ENCODE measurements at places on chromosomes 13 and 19.
A peak's percentile ranks its signal among the peaks of the same experiment; 100 is the strongest.

- no peak for DNase-seq
Observed at GRCh38 chr19:16309643-16310042, 15.0 kb upstream of the KLF2 start.

- no peak for DNase-seq
Observed at GRCh38 chr19:16303755-16304154, 20.9 kb upstream of the KLF2 start.

DNA sequence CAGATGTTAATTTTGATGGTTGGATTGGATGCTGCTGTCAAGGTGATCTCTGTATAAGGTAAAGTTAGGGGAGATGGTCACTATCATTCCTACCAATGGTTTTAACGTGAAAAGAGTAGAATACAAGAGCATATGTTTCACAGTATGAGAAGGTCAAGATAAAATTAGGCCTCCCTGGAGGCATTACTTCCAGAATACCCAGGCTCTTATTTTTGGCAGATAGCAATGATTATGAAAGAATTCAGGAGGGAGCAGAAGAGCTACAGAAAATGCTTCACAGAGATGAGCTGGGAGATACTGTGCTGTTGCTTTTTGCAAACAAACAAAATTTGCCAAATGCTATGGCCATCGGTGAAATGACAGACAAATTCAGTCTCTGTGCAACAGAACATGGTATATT, 547.5 kb upstream of the SPRY2 start:
- DNase-seq: no peak

DNA sequence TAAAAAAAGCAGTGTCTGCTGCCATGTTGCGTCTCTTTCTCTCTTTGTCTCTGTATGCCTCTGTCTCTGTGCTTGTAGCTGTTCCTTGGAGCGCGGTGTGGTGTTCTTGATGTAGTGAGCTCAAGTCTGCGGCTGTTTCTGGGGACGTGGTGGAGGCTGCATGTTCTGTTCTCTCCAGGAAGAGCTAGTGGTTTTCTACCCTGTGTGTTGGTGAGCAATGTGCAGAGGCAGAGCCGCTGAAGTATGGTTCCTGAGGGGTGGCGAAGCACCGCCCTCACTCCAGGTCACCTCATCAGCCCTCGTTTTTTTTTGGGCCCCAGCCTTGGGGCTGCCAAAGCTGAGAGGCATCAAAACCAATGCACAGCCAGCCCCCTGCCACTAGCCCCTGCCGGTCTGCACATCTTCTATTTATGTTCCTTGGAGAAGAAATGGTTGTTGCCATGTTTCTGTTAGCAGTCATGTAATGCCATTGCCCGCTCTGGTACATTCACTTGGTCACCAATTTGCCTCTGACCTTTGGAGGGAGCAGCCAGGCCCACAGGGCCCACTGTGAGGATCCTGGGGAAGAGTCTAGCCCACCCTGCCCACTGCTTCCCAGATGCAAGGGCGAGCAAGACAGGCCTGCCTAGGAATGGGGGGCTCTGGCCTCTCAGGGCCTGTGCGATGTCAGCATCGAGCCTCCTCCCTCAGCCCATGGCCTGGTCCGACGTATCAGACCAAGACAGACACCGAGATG, 7.2 kb downstream of the HNRNPL start:
- no peak for DNase-seq

GRCh38 chr13:20801707-20802106, 27.9 kb upstream of the EEF1AKMT1 start:
- no peak for DNase-seq

GRCh38 chr13:76948149-76948548, at the start of gene ACOD1:
TSS of gene ACOD1 (plus strand) at chr13:76948511. CDS start at chr13:76948559, 48 bp downstream.
- no peak for DNase-seq

DNA sequence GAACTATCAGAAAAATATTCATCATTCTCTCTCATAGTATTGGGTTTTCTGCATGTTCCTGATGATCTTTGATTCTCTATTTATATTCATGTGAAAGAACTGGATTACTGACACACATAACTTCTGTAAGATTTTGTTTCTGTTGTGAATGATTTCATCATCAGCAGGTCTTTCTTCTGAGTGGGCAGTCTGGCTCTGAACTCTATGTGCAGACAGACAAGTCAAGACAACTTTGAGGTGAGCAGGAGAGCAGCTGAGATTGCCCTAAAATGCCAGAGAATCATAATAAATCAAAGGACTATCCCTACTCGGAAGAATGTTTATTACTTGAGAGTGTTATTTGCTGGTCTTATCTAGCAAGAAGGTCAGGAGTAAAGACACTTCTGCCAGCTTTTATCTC, 652.1 kb upstream of the GPC6 start:
- DNase-seq: no peak

GRCh38 chr13:99122171-99122570, 78.5 kb upstream of the UBAC2 start:
- no peak for DNase-seq

DNA sequence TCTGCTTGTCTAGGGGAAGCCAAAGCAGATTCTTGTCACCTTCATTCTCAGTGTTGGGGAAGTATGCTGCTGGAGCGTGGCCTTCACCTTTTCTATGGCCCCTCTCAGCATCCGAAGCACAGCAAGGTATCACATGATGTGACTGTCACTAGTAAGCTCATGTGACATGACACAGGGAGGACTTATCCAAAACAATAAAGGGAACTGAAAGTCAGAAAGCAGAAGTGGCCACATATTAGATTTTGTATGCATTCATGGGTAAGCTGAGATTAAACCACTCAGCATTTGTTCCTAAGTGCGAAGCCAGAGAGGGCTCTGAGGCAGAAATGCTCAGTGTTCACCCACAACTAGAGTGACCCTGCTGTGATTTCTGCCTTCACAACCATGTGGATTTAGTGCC, 72.8 kb upstream of the PCDH8 start:
- no peak for DNase-seq

GRCh38 chr13:93775027-93775426, 548.4 kb downstream of the GPC6 start:
- DNase-seq: no peak

- DNase-seq: no peak
Observed at GRCh38 chr19:5785423-5785822, 877 bp upstream of the PRR22 start.

- no peak for DNase-seq
Observed at GRCh38 chr13:35817642-35818607, 313.3 kb downstream of the DCLK1 start.

GRCh38 chr19:17341845-17342244, 4.5 kb downstream of the GTPBP3 start:
- DNase-seq: no peak

GRCh38 chr13:113792886-113793717, 34.1 kb downstream of the TMEM255B start:
- no peak for DNase-seq

GRCh38 chr19:55508120-55508519, 19.9 kb downstream of the SSC5D start:
- DNase-seq: peak; percentile 32

DNA sequence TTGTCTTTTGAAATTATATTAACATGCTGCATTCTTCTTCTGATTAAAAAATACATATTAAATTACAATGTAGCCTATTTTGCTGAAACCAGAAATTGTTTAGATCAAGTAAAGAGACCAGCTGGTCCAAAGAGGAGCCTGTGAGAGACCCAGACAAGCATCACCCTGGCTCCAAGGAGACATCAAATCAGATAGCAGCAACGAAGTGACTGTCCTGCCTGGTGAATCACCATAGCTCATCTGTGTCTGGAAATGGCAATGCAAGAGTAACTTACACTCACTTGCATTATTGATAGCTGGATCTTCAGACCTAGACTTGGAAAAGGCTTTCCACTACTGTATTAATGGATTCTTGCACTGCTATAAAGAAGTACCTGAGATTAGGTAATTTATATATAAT, 169.1 kb downstream of the KCTD12 start:
- DNase-seq: no peak

- DNase-seq: no peak
Observed at GRCh38 chr19:1068009-1069001, 1.3 kb downstream of the ARHGAP45 start.

DNA sequence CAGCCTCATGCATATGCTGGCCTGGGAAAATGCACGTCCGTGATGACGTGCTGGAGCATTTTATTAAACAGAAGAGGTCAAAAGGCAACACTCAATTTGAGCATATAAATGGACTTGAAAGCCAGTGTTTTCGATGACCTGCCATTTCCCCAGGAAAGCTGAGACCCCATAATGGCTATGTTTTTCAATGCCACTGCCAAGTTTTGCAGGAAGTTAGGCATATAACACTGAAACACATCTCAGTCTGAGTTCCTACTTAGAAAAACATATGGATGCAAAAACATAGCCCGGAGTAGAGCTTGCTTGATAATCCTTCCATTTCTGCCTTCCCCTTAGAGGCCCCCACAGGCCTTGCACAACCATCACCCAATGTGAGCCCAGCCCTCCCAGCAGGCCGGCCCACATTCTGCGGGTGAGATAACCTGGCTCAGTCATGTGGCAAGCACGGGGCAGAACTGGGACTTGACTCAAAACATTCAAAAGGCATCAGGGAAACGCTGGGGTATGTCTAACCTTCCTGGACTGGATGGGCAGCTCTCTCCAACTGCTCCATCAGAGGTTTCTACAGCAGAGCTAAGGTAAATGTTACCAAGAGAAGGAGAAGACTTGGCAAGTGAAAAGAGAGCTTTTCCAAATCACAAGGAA, 24.9 kb downstream of the EPS15L1 start:
- DNase-seq: no peak

- peak; percentile 64 for DNase-seq
Observed at GRCh38 chr19:53772943-53773342, 51.2 kb downstream of the NLRP12 start.

- DNase-seq: peak; percentile 44
Observed at GRCh38 chr13:100089465-100090032, 656 bp downstream of the PCCA start.

GRCh38 chr19:46890423-46891170, 29.8 kb downstream of the ARHGAP35 start:
- DNase-seq: peak; percentile 88

DNA sequence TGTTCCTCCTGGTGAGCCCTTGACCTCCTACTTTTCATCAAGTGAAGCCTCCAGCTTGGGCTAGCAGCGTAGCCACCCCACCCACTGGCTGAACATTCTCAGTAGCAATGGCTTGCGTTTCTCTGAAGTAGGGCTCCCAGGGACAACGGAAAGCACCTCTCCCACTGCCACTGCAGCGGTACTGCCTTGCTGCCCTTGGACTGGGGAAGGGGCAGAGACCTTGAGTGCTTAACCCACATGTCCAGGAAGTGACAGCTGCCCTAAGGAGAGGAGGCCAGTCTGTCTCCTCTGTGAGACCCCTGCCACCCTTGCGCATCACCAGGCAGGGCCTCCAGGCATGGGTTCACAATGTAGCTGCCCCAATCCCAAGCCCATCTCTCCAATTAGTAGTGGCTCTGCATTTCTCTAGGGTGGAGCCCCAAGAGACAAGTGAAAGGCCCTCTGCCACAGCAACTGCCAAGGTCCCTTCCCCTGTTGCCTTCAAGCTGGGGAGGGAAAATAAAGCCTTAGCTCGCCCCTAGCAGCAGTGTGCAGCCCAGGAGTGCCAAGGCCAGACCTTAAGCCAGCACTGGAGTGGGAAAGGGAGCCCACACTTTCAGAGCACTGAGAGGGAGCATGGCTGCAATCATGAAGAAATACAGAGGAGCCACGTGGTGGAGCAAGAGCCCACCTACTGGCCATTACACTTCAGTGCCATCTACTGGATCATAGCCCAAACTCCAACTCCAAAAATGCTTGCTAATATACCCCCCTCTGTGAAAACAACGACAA, 175.9 kb upstream of the TRPC4 start:
- DNase-seq: peak; percentile 18
